ENCODE measurements at places on chromosomes 4 and X. TPM values are rescaled to one million over a fixed set of nuclear protein-coding genes. Genes with fewer than 3 reads are reported as not detected.

DNA sequence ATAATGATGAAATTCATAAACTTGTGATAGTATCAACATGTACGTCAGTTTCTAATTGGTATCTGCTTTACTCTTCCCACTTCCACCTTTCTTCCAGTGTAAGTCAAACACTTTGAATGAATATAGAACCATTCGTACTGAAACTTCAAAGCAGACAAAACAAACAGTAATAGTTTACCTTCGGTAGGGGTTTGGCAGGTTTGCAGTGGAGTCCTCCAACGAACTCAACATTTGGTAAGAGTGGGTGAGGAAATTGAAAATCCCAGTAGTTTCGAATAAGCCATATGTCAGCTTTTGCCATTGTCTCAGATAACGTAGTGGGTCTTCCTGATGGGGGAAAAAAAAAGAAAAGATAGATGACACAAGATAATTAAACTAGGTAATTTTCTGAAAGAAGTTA lies 2.2 kb downstream of the UGT2B4 start:
- no peaks in the 10 kb centered on the region for H3K27me3 ChIP-seq
- no peak overlapping the region for H3K4me3 ChIP-seq
- no peak overlapping the region for H3K27ac ChIP-seq
- H3K4me1 ChIP-seq, result no peaks in the 10 kb centered on the region

- no peak overlapping the region for H3K27ac ChIP-seq
- H3K4me1 ChIP-seq, result no peaks in the 10 kb centered on the region
- H3K4me3 ChIP-seq, result no peak overlapping the region
- H3K36me3 ChIP-seq, result no peaks in the 10 kb centered on the region
Observed at GRCh38 chr4:126191536-126191935, 876.8 kb downstream of the FAT4 start.

FMR1 gene
- total RNA-seq, result 34.6 TPM

DNA sequence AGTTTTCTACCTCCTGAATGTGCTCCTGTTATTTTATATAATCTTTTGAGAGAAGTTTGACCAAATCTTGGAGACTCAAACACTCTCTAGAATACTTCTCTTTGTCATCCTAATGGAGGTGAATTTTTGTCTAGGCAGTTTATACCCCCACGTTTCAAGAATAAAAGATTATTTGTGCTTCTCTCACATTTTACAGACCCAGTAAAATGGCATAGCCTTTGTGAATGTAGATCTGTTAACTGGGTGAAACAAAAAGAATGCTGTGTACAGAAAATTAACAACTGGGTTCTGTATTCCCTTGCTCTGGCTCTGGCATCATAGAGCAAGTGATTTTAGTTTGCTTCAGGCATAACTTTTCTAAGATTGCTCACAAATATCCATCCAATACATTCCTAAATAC lies 26.1 kb downstream of the GASK1B start:
- H3K36me3 ChIP-seq, result no peaks in the 10 kb centered on the region
- no peak overlapping the region for H3K27ac ChIP-seq
- H3K4me3 ChIP-seq, result no peak overlapping the region
- no peak for DNase-seq

DNA sequence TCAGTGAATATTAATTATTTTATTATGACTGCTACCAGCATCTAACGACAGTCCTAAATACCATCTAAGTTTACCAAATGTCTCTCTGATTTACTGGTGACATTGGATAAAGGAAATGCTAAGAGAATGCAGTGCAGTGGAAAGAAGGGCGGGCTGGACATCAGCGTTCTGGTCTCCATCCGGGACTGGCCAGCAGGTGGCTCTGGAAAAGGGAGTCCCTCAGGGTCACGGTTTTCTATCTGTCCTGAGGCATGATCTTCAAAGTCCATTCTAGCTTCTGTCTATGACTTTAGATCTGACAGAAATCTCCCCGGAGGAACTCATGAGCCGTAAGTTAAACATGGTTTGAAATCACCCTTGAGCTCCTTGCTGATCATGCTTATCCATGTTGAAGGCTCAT lies 3.3 kb downstream of the TRIM2 start:
- no peaks in the 10 kb centered on the region for H3K36me3 ChIP-seq
- DNase-seq, result no peak
- no peak overlapping the region for H3K27ac ChIP-seq
